ENCODE measurements at places on chromosomes 4 and X. TPM values are rescaled to one million over a fixed set of nuclear protein-coding genes. Genes with fewer than 3 reads are reported as not detected.

DNA sequence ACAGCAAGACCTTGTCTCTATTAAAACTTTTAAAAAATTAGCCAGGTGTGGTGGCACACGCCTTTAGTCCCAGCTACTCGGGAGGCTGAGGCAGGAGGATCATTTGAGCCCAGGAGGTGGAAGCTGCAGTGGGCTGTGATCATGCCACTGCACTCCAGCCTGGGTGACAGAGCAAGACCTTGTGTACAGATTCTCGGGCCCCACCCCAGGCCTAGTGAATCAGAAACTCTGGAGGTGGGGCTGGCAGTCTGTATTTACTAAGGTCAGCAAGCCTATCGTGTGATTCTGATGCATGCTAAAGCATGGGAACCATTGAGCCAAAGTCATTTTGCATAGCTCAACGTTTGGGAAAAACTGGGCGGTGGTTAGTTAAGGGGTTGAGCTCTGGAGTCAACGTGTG, 3.5 kb downstream of the S100G start:
- no peak for DNase-seq

The PTTG2 gene
- 1.7 TPM for total RNA-seq

DNA sequence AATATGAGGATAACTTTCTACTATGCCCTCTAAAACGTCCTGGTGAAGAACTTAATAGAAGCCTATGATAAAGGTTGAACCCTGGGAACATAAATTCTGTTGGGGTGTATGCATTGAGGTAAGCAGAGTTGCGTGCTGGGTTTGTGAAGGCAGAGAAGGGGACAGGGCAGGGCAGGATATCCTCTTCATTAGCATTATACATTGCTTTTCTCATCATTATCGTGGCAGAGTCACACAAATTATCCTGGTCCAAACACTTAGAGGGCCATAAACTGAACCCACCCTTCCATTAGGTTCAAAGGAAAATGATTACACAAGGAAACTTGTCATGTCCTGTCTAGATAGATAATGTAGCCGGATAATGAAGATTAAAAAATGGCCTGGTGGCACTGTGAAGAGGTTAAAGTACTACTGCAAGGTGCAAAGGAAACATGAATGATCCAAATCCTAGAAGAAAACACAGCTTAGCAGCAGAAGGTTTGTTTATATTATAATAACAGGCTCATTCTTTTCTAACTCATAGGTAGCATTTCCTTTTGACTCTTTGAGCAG, 189.1 kb downstream of the SPCS3 start:
- DNase-seq, result no peak

GRCh38 chr4:79042079-79042674, 102.9 kb upstream of the PAQR3 start:
- peak; percentile 73 for DNase-seq

DNA sequence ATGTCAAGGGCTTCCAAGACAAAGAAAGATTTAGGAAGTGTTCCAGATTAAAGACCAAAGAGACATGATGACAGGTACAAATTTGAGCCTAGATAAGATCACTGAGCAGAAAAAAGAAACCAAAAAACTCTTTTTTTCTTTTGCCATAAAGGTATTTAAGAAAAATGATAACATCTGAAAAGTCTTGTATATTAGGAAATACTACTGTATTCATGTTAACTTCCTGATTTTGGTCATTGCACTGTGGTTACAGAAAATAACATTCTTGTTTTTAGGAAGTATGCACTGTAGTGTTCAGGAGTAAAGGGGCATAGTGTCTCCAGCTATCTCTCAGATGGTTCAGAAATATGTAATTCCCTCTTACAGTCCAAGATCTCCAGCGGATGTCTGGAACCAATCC, 37.1 kb downstream of the RWDD4 start:
- DNase-seq, result no peak

DNA sequence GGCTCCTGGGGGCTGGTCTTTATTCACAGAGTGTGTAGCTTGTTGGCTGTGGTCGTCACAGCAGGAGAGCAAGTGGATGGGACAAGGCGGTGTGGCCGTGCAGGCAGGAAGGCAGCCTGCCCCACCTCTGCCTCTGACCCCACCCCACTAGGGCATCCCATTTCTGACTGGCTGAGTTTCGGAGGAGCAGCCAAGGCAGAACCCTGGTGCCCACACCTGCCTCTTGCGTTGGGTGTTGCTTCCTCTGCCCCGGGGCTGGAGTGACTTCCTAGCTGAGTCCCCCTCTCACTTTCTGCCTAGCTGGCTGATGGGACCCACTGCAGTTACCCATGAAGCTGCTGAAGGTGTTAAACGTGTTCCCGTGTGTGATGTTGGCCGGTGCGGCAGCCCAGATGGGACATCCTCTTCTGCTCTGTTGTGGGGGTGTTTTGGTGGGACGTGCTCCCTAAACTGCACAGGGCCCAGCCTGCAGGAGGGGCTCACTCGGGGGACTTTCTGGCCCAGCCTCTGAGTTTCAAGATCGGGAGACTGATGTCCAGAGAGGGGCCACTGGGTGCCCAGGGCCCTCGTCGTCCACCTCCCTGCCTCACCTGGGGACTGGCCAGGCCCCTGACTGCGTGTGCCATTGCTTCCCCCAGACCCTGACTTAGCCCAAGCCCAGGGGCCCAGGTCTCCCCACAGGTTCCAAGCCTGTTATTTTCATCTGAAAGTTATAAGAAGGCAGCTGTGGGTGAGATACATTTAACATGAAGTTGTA, 101.5 kb downstream of the PSAPL1 start:
- no peak for DNase-seq

The HSFX4 gene
- total RNA-seq, result not detected

The PTPN13 gene
- total RNA-seq, result 32.8 TPM

GRCh38 chr4:85067342-85067741, 100.9 kb upstream of the WDFY3 start:
- no peak for DNase-seq

DNA sequence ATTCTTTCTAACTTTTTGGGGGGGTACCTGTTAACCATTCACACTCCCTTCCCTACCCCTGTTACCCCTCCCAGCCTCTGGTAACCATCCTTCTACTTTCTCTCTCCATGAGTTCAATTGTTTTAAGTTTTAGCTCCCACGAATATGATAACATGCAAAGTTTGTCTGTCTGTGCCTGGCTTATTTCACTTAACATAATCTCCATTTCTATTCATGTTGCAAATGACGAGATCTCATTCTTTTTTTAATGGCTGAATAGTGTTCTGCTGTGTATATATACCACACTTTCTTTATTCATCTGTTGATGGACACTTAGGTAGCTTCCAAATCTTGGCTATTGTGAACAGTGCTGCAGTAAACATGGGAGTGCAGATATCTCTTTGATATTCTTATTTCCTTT, 41.3 kb downstream of the MCUB start:
- DNase-seq, result no peak

DNA sequence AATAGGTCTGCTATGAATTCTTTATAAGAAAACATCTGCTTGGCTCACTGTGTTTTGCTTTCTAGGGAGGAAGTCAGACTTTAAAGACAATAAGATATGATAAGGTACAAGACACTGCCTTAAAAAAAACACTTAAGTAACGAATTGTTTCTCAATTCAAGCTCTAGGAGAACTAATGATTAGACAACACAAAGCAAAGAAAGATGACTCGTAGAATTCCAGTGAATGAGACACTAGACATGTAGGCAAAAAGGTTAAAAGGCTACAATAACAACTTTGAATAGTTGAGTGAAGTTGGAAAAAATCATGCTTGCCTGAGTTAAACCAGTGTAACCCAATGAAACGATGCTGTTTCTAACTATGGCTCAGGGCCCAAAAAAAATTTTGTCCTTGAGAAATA, 344.4 kb upstream of the ACTRT1 start:
- DNase-seq, result no peak

The LDOC1 gene
- total RNA-seq, result 6.2 TPM
